Mammary epithelial cell (primary cell): ENCODE measurements at places on chromosomes 5 and 9.
A peak's percentile ranks its signal among the peaks of the same experiment; 100 is the strongest.

DNA sequence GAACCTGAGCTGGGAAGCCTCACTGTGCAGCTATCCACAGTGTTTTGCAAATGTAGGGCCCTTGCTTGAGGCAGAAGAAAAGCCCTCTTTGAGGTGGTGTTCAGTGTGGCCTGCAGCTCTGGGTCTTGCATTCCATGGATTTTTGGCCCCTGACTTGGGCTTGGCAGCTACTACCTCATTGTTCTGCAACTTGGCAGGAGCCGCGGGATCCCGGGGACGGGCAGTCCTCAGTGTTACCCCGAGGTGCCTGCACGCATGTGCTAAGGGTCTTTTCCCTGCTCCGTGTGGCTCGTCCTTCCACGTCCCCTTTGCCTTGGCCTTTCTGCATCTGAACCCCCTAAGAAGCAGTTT lies 39.8 kb downstream of the NEK6 start:
- peak; percentile 84 for DNase-seq

DNA sequence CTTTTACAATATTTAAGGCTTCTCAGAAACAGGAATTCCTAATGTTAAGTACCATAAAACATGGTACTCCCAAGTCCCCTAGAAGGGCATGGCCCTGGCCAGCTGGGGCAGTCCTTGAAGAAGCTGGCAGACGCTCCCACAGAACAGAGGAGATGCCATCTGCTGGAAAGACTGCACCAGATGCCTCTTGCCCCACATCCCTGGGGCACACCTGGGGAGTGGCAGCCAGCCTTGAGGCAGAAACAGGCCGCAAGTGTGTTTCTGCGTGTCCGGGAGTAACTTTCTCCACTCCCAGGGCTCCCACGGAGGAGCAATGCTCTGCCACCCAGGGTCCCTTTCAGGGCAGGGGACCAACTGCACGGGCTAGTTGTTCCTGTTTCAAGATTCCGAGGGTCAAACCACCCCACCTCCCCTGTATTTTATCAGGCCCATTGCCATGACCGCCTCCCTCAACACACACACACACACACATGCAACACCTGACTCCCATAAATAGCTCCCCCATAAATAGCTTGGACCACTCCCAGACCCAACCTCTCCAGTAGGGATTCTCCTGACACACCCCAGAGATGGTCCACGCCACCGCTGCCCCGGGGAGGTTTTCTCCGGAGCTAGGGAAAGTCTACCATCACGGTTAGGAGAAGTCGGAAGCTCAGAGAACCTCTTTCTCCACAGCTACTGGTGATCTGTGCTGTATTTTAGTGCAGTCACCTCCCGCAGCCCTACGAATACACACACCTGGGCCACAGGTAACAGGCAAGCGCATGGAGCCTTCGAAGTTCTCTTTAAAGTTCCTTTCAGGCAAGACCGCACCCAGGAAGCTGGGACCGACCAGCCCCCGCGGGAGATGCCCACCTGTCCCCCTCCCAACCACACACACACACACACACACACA lies 1.5 kb downstream of the SPOCK1 start:
- no peak for DNase-seq

- DNase-seq, result no peak
These were observed 89.9 kb upstream of the FSD1L start for GRCh38 chr9:105357937-105358336.

GRCh38 chr9:131500939-131501541 lies 1.7 kb upstream of the POMT1 start:
- peak; percentile 90 for DNase-seq

DNA sequence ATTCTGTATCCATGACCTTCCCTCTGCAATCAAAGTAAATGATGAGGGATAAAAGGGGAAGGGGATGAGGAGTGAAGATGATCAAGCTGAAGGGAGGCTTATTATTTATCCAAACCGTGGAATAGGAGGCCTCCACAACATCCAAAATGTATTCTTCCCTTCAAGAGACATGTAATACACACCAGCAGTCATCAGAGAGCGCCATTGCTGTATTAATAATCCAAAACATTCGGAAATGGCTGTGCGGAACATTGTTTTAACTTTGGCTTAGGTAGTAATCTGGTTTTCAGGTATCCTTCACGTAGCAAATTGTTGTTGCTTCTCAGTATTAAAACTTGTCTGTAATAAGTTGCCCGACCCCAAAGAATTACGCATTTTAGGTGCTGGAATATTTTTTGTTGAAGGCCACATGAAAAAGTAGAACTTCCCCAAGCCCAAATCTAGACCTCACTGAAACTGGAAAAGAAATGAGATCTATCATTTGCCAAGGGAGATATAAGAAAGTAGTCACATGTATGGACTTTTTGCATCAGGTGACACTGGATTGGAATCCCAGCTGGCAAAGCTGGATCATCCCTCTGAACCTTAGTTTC lies 2.6 kb upstream of the BOD1 start:
- DNase-seq, result peak; percentile 42

DNA sequence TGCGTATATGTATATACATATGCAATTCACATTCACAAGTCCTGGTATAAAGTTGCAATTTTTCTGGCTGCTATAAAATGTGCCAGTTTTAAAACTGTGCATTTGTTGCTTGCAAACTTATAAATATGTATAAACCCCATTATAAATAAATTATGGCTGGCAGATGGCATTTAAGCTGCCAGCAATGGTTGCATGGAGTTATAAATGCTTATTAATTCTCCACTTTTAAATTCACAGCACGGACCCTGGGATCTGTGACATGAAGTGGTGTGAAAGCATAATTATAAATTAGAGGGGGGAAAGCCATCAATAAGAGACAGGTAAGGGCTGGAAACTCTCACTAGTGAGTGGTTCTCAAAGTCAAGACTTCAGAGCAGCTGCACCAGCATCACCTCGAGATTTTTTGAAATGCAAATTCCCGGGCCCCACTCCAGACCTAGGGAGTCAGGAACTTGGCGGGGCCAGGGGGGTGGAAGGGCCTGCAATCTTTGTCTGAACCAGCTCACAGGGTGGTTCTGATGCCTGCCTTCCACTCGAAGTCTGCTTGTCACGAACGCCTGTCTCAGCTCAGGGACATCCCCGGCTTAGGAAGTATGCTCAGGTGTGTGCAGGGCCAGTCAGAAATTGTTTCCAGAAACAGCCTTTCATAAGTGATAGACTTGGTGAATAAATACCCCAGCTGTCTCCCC lies 16.9 kb downstream of the S1PR3 start:
- DNase-seq, result no peak

DNA sequence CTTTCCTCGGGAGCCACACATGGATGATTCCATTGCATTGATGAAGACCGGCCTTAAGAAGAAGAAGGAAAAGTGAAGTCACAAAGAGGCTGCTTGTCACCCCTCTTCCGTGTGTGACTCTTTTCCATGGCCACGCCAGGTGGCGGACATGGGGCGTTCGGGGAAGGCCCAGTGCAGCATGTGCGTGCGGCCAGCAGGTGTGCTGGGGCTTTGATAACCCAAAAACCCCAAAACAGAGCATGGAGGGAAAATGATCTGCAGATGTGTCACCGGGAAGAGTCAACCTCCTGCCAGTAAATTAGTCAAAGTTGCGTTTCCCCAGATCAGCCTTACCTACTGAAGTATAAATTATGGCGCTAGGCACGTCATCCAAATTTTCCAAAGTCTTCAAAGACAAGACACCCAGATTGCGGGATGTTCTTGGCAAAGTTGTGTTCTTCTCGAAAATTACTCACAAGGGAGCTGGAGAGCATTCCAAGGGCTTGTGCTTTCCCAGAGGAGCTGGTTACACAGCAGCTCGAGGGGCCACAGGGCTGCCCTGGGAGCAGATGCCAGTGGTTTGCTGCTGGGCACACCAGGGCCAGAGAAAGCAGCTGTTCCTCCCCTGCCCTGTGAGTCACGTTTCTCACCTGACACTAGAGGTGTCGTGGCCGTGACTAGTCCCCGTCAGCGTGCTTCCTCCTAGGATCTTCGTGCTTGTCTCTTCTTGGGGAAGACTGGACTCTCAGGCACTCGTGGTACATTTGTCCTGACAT lies 53.9 kb downstream of the IRX2 start:
- no peak for DNase-seq

- DNase-seq, result no peak
These were observed 1.2 kb downstream of the TNFSF8 start for GRCh38 chr9:114929201-114929600.

- DNase-seq, result peak; percentile 87
These were observed 17.4 kb upstream of the ARSI start for GRCh38 chr5:150320044-150320613.

GRCh38 chr9:86846656-86847055 lies 100.7 kb downstream of the GAS1 start:
- no peak for DNase-seq

DNA sequence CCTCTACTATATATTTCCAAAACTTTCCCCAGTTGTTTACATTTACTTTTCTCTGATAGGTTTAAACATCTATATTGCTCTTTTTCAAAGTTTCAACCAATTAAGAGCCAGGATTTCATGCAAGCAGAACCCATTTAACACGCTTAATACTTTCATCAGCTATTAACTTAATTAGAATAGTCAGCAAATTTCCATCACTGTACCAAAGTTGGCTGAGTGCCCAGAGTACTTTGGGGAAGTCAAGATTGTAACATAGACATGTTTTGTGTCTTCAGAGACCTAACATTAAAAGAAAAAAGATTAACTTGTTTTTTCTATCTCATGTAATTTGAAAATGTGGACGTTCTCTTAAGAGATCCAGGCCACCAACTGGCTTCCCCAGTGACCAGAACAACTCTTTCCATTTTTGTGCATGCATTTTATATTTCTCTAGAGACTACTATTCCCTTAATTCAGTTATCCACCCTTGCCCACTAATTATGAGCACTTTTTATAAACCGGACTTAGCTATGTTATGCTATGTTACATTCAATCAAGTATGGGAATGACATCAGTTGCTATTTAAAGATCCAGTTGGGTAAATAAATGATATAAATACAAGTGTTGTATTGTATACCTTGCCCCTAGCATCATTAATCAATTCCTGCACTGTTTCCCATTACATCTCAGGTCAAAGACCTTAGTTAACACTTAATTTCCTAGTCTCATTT lies 478.1 kb upstream of the NMUR2 start:
- DNase-seq, result no peak

GRCh38 chr5:74643111-74643562 lies 2.6 kb upstream of the ENC1 start:
- DNase-seq, result peak; percentile 92

GRCh38 chr5:181127456-181127855 lies 3.5 kb downstream of the OR2V1 start:
- DNase-seq, result no peak

- peak; percentile 44 for DNase-seq
These were observed 88.7 kb upstream of the FAM169A start for GRCh38 chr5:74954919-74955318.

GRCh38 chr5:93184041-93184440 lies 397.0 kb downstream of the NR2F1-AS1 start:
- DNase-seq, result no peak

DNA sequence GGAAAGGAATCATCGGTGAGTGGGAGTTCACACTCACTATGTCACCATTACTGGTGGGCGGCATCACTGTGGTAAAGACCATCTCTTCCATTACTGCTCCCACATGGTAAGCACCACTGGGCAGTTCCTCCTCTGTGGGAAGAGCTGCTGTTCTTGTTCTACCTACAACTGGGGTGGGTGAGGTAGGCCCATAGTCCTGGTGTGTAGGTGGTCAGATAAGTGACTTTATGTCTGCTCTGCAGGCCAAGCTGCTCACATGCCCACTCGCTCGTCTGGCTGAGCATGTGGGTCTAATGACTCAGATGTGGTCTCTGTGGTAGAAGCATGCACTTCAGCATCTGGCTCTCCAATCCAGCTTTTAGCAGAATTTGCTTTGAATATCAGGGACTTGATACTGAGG lies 82.9 kb downstream of the TMEM215 start:
- no peak for DNase-seq

DNA sequence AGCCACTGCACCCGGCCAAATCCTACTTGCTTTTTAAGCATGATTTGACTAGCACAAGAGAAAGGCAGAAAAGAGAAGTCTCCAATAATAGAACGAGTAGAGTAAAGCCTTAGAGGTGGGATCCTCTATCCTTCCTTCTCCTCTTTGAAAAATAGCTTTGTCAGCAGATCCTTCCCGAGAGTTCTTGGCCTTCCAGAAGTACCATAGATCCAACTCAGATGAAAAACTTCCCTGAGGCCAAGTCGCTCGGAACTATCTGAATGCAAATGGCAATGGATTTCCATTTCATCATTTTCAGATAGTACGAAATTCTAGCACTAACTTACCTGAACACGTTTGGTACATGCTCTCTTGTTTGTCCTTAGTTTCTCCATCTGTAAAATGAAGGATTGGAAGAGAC lies 52.0 kb upstream of the SLIT3 start:
- no peak for DNase-seq

GRCh38 chr9:129988607-129989361 lies 54.2 kb downstream of the FNBP1 start:
- DNase-seq, result no peak

DNA sequence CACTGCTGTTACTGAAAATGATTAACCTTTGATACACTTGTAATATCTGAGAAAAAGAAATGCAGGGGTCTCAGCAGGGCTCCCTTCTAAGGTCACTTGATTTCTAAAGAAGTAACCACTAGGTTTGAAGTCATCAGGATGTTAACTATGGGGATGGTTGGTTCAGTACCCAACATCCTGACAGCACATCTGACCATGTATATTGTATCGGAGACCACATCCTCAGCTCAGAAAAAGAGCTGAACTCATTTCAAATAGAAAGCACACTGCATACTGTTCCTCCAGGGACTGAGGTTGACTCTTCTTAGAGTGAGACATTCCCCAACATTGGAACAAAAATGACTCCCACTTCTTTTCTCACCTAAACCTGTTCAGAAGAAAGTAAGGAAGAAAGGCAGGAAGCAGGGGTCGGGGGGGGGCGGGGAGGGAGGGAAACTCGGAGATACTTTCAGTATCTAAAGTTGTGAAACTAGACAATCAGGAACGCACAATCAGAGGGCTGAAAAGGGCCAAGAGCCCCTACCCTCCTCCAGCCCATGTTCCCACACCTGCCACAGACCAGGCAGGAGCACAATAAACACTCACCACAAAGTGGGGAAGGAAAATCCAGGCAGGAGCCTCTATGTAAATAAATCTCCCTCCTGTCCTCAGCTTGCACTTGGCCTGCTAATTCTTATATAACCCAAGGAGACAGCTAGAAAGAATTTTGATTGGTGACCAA lies 730 bp upstream of the GZMA start:
- DNase-seq, result no peak

DNA sequence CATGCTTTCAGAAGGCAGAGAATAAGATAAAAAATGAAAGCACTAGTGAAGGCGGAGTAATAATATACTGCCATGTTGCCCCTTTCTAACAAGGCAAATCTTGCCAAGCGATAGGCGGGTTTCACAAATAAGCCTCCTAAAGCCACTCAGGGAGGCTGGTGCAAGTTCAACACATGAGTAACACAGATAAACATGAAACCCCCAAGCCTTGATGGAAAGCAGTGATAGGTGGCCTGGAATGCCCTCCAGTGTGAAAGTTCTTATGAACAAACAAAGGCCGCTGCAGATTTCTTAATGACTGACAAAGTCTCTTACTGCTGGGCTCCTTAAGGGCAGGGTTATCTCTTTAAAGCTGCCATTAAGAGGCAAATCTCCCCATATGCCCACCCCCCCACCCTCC lies 154.7 kb downstream of the ZDHHC21 start:
- no peak for DNase-seq
